ENCODE measurements at places on chromosomes 12 and 14. TPM values are rescaled to one million over a fixed set of nuclear protein-coding genes. Genes with fewer than 3 reads are reported as not detected.

The SRRM4 gene
- 0.27 TPM for total RNA-seq

The HOXC6 gene
- not detected for total RNA-seq

The CBLN3 gene
- 1.7 TPM for total RNA-seq

The TAS2R43 gene
- 9.4 TPM for total RNA-seq

The PKP2 gene
- total RNA-seq: 0.92 TPM

The BCL2L14 gene
- total RNA-seq: not detected

The CINP gene
- 37.8 TPM for total RNA-seq

The TTC9 gene
- 5.7 TPM for total RNA-seq

DNA sequence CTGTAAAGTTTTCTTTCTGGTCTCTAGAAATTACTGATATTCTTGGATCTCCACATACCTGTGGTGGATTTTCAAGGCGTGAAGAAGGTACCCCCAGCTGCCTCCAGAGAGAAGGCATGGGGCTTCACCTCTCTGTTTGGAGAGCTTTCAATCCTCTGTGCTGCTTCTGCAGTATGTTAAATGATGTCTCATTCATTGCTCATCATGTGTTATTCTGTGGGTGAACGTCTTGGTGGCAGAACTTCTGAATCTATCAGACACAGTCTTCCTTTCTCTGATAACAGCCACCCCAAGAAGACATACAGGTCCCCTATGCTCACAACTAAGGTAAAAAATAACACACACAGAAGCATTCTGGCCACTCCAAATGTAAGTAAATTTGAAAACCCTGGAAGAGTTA, 221.3 kb upstream of the TMEM260 start:
- no peak overlapping the region for H3K27ac ChIP-seq
- DNase-seq: no peak
- H3K4me1 ChIP-seq: no peaks in the 10 kb centered on the region
- H3K36me3 ChIP-seq: no peaks in the 10 kb centered on the region
- H3K4me3 ChIP-seq: no peak overlapping the region

- H3K4me1 ChIP-seq: no peaks in the 10 kb centered on the region
- H3K36me3 ChIP-seq: no peaks in the 10 kb centered on the region
- DNase-seq: no peak
- no peak overlapping the region for H3K27ac ChIP-seq
These were observed 18.6 kb upstream of the DCAF5 start for GRCh38 chr14:69171569-69171968.

DNA sequence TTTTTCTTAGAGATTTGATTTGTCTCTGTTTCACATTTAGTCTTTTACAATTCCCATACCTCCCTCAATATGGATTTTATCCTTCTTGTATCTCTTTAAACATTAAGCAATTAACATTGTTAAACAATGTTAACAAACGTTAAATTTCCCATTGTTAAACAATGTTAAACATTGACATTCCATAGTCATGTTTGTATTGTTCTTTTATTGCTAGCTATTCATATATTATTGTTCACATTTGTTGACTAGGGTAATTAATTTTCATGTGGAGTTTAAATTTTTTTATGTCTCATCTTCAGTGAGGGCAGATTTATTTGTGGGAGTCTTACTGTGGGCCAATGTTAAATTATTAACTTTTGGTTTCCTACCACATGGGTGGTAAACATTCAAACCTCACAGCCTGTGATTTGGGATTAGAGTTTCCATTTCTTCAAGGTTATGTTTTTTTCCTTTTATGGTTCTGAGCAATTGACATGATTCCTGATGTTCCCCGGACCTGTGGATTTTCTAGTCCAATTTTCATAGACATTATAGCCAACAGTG, 294.3 kb downstream of the ALG10B start:
- no peaks in the 10 kb centered on the region for H3K27me3 ChIP-seq
- H3K27ac ChIP-seq: no peak overlapping the region
- H3K4me3 ChIP-seq: no peak overlapping the region
- no peak for DNase-seq
- H3K36me3 ChIP-seq: no peaks in the 10 kb centered on the region
- H3K4me1 ChIP-seq: no peaks in the 10 kb centered on the region

DNA sequence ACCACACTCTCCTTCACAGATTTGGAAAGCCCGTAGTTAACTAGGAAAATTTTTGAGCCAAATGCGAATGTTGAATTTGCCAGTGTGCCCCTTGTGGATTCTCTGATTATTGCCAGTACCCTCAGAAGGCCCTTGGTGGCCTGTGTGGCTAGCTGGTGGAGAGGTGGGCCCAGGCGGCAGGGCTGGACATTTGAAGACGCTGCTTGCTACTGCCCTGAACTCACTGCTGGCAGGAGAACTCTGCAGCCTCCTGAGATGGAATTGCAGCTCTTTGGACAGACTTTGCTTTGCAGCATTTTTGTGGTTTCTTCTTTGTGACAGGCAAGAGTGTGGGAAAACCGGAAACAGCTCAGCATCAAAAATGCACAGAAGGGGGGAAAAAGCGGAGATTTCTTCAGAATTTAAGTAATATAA, 97.6 kb downstream of the TGFB3 start:
- no peaks in the 10 kb centered on the region for H3K27me3 ChIP-seq
- H3K27ac ChIP-seq: no peak overlapping the region
- no peaks in the 10 kb centered on the region for H3K4me1 ChIP-seq
- H3K4me3 ChIP-seq: no peak overlapping the region
- no peaks in the 10 kb centered on the region for H3K36me3 ChIP-seq

- no peaks in the 10 kb centered on the region for H3K36me3 ChIP-seq
- H3K4me3 ChIP-seq: no peak overlapping the region
- H3K27ac ChIP-seq: no peak overlapping the region
These were observed 101.9 kb downstream of the GAS2L3 start for GRCh38 chr12:100675432-100675831.

DNA sequence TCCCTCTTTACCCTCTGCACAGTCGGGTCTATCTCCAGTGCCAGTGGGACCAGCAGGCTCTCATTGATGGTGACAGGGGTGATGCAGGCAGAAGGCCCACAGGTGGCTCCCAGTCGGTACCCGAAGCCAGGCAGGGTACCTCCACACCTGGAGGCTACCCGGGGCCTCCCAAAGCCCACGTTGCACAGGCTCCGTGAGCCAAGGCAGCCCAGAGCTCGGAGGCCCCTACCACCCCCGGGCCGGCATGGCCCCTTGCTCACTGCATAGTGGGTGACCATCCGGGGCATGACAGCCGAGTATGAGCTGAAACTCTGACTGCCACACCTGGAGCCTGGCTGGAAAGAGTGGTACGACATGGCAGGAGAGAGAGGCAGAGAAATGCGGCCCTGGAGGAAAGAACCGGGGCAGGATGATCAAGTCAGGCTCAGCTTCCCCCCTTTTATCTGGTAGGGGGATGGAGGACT, at the start of gene KRT82:
Gene KRT82 (minus strand): TSS at position 414 of the 464 bp plus-strand sequence. CDS start 58 bp downstream, at position 356.
- no peaks in the 10 kb centered on the region for H3K36me3 ChIP-seq
- H3K27ac ChIP-seq: no peak within 1 kb of the TSS
- no peak within 1 kb of the TSS for H3K4me3 ChIP-seq
- DNase-seq: no peak
- H3K4me1 ChIP-seq: no peaks in the 10 kb centered on the region

GRCh38 chr12:107429006-107429705, 256.4 kb upstream of the PWP1 start:
- peaks cover 6% of the 10 kb centered on the region for H3K4me1 ChIP-seq
- H3K27ac ChIP-seq: peak overlapping the region; percentile 70
- H3K36me3 ChIP-seq: no peaks in the 10 kb centered on the region
- peak; percentile 84 for DNase-seq

GRCh38 chr14:57277062-57277461, 8.3 kb downstream of the AP5M1 start:
- H3K27ac ChIP-seq: no peak overlapping the region
- no peaks in the 10 kb centered on the region for H3K27me3 ChIP-seq
- peaks cover 12% of the 10 kb centered on the region for H3K36me3 ChIP-seq
- DNase-seq: no peak
- H3K4me1 ChIP-seq: no peaks in the 10 kb centered on the region
- no peak overlapping the region for H3K4me3 ChIP-seq

DNA sequence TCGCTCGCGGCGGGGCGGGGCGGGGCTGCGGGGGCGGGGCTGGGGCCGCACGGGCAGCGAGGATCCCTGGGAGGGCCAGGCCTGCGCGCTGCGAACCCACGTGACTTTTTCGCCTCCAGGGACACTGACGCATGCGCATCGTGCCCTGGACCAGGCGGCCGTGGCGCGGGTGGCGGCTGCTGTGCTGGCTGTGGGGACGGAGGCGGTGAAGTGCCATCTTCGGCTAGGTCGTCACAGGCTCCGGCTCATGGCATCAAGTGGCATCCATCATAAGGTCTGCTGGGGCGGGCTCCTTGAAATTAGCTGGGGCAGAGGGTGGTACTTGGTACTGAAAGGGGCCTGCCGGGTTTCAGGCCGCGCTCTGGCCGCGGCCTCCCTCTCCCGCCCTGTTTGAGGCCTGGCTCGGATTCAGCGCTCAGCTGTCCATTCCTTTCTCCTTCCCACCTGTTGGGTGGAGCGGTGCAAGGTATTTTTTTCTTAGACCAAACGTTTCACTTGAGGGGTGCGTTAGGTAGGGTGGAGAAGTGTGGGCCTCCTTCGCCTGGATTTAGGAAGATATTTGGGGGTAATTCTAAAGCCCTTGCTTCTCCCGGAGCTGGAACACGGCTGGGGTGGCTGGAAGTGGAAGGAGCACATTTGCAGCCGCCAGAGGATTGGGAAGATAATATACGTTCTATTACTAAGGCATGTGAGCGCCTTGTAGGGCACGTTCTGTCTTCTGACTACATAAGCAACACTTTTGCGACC, at the start of gene PRPF39:
Gene PRPF39 (plus strand): TSS at position 141 of the 747 bp plus-strand sequence. CDS start 11,124 bp downstream, outside the sequence.
- H3K27ac ChIP-seq: peak within 1 kb of the TSS; percentile 71
- DNase-seq: peak; percentile 96
- H3K36me3 ChIP-seq: no peaks in the 10 kb centered on the region
- H3K27me3 ChIP-seq: no peaks in the 10 kb centered on the region

GRCh38 chr12:101414533-101415119, 7.1 kb upstream of the ARL1 start:
- peak; percentile 21 for DNase-seq
- H3K36me3 ChIP-seq: no peaks in the 10 kb centered on the region
- no peaks in the 10 kb centered on the region for H3K27me3 ChIP-seq

Measured in thyroid gland (tissue), 4 donors.